Right ventricle myocardium inferior (tissue), 1 donor: ENCODE measurements at places on chromosomes 12 and 14. TPM values are rescaled to one million over a fixed set of nuclear protein-coding genes. Genes with fewer than 3 reads are reported as not detected.

GRCh38 chr14:36738269-36738668, 76.6 kb downstream of the PAX9 start:
- DNase-seq: no peak

Gene TMCC3
- 1.5 TPM for total RNA-seq

Gene KRT77
- not detected for total RNA-seq

Gene GCN1
- total RNA-seq: 35.7 TPM

DNA sequence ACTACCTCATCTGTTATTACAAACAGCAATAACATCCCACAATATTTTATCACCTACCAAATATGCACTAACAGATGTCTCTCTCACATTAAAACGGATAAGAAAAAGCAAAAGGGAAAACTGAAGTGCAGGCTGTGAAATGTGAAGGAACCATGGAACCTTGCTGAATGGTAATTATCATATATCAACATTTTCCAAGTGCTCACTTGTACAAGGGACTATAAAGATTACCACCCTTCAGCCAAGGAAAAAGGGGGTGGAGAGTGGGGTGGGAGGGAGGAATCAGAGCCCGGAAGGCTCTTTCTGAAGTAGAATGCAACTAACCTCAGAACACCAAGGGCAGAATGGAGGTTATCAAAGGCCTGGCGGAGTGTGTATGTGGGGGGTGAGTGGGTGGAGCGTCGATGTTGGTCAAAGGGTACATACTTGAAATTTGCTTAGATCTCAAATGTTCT, 1.2 kb downstream of the SNX6 start:
- DNase-seq: no peak

Gene CMAS
- total RNA-seq: 34.6 TPM

DNA sequence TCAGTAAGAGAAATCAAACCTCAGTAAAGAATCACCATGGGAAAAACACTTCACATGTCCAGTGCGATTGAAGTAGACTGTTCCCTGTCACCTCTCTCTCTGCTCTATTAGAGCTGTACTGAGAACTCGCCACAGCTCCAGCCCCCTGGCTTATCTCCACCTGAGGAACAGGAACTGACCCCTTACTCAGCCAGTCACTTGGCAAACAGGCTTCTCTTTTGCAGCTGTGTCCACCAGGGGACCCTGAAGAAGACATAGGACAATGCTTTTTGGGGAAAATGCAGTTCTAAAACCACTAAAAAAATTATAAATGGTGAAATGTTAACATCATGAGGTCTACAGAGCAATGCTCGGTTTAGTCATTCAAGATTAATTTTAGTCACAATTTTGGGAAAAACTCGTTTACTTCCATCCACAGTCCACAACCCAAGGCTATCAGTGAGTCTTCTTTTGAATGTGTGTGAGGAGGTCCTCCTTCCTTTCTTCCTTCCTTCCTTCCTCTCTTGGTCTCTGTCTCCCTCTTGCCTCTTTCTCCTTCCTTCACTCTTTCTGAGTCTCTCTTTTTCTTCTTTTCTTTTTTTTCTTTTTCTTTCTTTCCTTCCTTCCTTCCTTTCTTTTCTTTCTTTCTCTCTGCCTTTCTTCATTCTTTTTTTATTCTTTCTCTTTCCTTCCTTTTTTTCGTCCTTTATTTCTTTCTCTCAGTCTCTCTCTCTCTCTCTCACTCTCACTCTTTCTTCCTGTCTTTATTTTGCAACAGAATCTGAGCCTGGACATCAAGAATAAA, 1189.5 kb upstream of the TMEM132C start:
- DNase-seq: no peak

DNA sequence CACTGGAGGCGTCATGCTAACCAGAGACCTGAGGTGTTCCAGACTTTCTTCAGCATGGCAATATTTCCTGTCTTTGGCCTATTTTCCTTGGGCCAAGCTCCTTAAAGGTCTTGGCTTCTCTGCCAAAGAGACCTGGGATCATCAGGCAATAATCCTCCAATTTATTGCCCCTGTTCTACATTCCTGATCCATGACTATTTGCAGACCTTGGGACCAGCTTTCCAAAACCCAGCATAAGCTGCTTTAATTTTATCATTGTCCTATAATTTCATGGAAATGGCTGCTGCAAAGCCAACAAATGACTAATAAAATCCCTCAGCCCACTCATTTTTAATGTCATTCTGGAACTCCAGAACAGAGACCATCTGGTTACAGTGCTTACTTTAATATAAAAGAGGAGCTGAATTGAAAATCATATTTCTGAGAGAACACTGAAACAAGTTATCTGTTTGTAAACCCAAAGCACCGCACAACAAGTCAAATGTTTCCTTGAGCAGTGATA, 166.9 kb upstream of the BTG1 start:
- no peak for DNase-seq
